Naive thymus-derived CD4-positive, alpha-beta T cell (primary cell): ENCODE measurements at places on chromosomes 2 and 18. TPM values are rescaled to one million over a fixed set of nuclear protein-coding genes. Genes with fewer than 3 reads are reported as not detected.
A peak's percentile ranks its signal among the peaks of the same experiment; 100 is the strongest.

The RAB17 gene
- not detected for total RNA-seq

The PIEZO2 gene
- not detected in 2 replicates for total RNA-seq

The SMC6 gene
- total RNA-seq: 7.9 TPM

The ALLC gene
- total RNA-seq: not detected

The POTEC gene
- not detected in 2 replicates for total RNA-seq

GRCh38 chr2:5539282-5540165 lies 152.7 kb upstream of the SOX11 start:
- no peak for DNase-seq
- H3K27ac ChIP-seq: no peak overlapping the region
- no peaks in the 10 kb centered on the region for H3K27me3 ChIP-seq
- no peaks in the 10 kb centered on the region for H3K4me1 ChIP-seq
- no peak overlapping the region for H3K4me3 ChIP-seq

DNA sequence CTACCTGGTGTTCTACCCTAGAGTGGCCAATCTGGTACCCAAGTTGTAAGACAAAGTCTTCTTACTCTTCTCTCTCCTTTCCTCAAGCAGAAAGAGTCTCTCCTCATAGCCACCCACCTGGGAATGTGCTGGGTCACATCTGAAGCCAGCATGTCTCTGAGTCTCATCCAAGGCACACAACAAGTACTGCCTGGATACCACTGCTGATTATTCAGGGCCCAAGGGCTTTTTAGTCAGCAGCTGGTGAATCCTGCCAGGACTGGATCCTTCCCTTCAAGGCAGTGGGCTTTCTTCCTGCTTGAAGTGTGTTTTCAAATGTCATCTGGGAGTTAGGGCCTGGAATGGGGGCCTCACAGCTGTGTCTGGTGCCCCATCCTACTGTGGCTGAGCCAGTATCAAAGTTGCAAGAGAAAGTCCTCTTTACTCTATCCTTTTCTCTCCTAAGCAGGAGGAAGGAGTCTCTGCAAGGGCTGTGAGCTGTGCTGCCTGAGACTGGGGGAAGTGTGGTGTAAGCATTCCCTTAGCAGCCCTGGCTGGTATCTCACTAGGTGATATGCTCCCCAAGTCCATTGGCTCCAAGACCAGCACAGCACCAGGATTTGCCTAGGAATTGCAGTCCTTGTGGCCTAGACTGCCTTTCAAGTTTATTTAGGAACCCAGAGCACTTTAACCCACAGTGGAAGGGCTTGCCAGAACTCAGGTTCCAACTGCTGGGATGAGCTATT lies 27.2 kb downstream of the OXER1 start:
- DNase-seq: no peak
- H3K4me1 ChIP-seq: no peaks in the 10 kb centered on the region
- no peak overlapping the region for H3K27ac ChIP-seq
- H3K4me3 ChIP-seq: no peak overlapping the region
- H3K27me3 ChIP-seq: no peaks in the 10 kb centered on the region
- H3K36me3 ChIP-seq: no peaks in the 10 kb centered on the region

- no peak for DNase-seq
- no peak overlapping the region for H3K4me3 ChIP-seq
- H3K4me1 ChIP-seq: peaks cover 5% of the 10 kb centered on the region
- no peaks in the 10 kb centered on the region for H3K27me3 ChIP-seq
Measured at GRCh38 chr18:21115519-21116411, 4.2 kb upstream of the ROCK1 start.

GRCh38 chr2:239291475-239292350 lies 109.1 kb downstream of the HDAC4 start:
- H3K4me3 ChIP-seq: no peak overlapping the region
- H3K4me1 ChIP-seq: peaks cover 59% of the 10 kb centered on the region
- no peak overlapping the region for H3K27ac ChIP-seq
- H3K27me3 ChIP-seq: no peaks in the 10 kb centered on the region
- DNase-seq: no peak

- no peak overlapping the region for H3K4me3 ChIP-seq
- no peaks in the 10 kb centered on the region for H3K4me1 ChIP-seq
- peaks cover 53% of the 10 kb centered on the region for H3K36me3 ChIP-seq
- no peak overlapping the region for H3K27ac ChIP-seq
Measured at GRCh38 chr2:24247592-24247991, 72.7 kb downstream of the FAM228A start.

DNA sequence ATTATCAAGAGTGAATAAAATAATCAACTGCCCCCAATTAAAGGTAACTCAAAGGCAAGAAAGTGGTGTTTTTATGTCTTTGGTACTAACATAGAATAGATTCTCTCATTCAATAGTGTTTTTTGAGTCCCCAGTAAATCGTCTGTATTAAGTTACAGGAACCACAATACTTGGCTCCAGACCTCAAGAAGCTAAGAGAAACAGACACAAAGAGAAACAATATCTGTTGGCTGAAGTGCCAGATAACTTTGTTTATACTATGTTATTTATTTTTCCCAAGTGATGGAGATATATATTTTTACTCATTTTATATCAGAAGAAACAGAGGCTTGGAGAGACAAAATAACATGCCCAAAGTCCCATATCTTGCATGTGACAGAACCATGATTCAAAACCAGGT lies 201.7 kb upstream of the HNRNPA3 start:
- DNase-seq: no peak
- H3K27ac ChIP-seq: no peak overlapping the region
- no peak overlapping the region for H3K4me3 ChIP-seq
- no peaks in the 10 kb centered on the region for H3K36me3 ChIP-seq
- H3K27me3 ChIP-seq: no peaks in the 10 kb centered on the region

GRCh38 chr18:46098616-46098933 lies 479 bp upstream of the ATP5F1A start:
- H3K4me1 ChIP-seq: peaks cover 18% of the 10 kb centered on the region
- no peaks in the 10 kb centered on the region for H3K36me3 ChIP-seq
- peak overlapping the region; percentile 94 for H3K27ac ChIP-seq
- DNase-seq: no peak

DNA sequence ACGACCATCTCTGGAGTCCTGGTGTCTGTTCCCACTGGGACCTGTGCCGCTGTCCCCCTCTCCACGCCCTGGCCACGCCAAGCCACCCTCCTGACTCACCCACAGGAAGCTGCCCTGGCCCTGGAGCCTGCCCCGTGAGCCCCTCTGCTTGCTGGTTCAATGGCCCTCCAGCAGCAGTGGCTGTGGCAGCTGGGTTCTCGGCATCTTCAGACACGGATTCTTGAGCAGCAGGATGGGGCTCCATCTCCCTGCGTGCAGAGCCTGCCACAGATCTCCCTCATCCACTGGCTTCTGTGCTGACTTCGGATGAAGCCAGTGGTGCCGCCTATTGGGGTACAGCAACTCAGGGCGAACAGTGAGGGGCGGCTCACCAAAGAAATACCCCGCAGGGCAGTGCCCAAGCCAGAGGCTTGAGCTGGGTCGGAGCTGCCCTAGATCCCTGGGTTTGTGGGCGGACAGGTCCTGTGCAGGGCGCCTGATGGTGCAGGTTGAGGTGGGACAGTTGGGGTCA lies 14.0 kb downstream of the CAPN10 start:
- no peak overlapping the region for H3K27ac ChIP-seq
- DNase-seq: no peak
- H3K4me1 ChIP-seq: no peaks in the 10 kb centered on the region
- H3K27me3 ChIP-seq: no peaks in the 10 kb centered on the region

DNA sequence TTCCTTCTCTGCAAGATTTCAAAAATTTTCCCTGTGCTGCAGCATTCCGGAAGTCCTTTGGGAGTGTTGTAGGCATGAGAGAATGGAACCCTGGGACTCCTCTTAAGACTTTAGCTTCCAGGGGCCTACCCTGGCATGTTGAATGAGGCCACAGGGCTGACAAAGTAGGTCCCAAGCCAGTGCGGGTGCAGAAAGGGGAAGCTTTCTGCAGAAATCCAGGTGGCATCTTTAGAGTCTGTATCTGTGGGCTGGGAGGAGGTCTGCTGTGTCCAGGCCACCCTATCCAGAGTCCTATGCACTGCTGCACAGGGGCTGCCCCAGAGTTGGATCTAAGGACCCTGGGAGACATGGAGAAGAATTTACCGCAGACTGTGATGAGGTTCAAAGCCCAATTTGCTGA lies 1.9 kb upstream of the SIX2 start:
- H3K27me3 ChIP-seq: peaks cover 5% of the 10 kb centered on the region
- H3K36me3 ChIP-seq: no peaks in the 10 kb centered on the region
- H3K27ac ChIP-seq: no peak overlapping the region
- no peaks in the 10 kb centered on the region for H3K4me1 ChIP-seq

GRCh38 chr2:96772903-96773671 lies 12.4 kb downstream of the CNNM4 start:
- peaks cover 12% of the 10 kb centered on the region for H3K4me1 ChIP-seq
- DNase-seq: no peak
- H3K27ac ChIP-seq: no peak overlapping the region
- peak overlapping the region; percentile 11 for H3K4me3 ChIP-seq
- H3K36me3 ChIP-seq: no peaks in the 10 kb centered on the region

- no peak overlapping the region for H3K4me3 ChIP-seq
- H3K36me3 ChIP-seq: no peaks in the 10 kb centered on the region
- DNase-seq: no peak
- no peak overlapping the region for H3K27ac ChIP-seq
- no peaks in the 10 kb centered on the region for H3K27me3 ChIP-seq
- no peaks in the 10 kb centered on the region for H3K4me1 ChIP-seq
Measured at GRCh38 chr18:74534981-74535649, 815 bp downstream of the CNDP1 start.

DNA sequence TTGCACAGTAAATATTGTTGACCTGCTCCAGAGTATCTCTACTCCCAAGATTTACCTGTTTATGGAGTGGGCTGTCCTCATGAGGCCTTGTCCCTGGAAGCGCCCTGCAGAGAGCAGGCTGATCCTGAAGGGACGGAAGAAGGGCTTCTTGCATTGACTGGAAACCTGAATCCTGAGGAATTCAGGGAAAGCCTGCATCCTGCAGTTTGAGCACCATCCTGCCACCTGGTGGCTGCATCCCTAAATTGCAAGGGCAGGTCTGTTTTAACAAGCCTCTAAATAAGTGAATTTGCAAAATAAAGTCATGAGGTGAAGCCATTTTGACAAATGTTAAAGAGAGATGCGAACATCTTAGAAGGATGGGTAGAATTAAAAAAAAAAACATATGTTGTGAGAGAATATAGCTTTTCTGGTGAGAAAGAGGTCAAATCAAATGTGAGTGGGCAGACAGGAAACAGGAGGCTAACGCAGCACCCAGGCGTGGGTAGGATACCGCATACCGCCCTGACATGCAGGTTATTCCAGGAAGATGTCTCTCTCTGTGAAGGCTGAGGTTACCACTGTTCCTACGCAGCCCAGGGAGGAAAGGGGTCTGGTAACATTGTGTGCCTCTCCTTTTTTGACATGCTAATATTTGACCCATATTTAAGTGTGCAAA lies 754.9 kb downstream of the RNF144A start:
- H3K27ac ChIP-seq: no peak overlapping the region
- H3K27me3 ChIP-seq: no peaks in the 10 kb centered on the region
- no peak overlapping the region for H3K4me3 ChIP-seq

DNA sequence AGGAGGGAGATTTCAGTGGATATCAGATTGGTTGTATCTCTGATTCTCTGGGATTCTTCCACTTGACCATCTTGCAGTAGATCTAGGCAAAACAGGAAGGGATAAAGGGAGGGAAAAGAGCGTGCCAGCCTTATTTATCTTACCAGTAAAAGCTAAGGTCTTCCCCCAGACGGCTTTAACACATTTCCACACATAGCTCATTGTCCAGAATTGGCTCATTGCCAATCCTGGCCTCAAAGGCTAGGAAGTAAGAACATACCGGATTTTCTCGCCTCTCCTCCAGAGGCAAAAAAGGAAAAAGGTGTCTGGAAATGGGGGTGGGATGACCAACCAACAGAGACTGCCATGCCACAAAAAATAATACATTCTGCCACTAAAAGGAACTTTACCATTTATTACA lies 411.6 kb upstream of the NRP2 start:
- H3K27ac ChIP-seq: no peak overlapping the region
- no peaks in the 10 kb centered on the region for H3K36me3 ChIP-seq
- DNase-seq: no peak

GRCh38 chr18:28126768-28127167 lies 50.2 kb downstream of the CDH2 start:
- no peaks in the 10 kb centered on the region for H3K27me3 ChIP-seq
- no peaks in the 10 kb centered on the region for H3K36me3 ChIP-seq
- H3K4me3 ChIP-seq: no peak overlapping the region
- no peak overlapping the region for H3K27ac ChIP-seq

DNA sequence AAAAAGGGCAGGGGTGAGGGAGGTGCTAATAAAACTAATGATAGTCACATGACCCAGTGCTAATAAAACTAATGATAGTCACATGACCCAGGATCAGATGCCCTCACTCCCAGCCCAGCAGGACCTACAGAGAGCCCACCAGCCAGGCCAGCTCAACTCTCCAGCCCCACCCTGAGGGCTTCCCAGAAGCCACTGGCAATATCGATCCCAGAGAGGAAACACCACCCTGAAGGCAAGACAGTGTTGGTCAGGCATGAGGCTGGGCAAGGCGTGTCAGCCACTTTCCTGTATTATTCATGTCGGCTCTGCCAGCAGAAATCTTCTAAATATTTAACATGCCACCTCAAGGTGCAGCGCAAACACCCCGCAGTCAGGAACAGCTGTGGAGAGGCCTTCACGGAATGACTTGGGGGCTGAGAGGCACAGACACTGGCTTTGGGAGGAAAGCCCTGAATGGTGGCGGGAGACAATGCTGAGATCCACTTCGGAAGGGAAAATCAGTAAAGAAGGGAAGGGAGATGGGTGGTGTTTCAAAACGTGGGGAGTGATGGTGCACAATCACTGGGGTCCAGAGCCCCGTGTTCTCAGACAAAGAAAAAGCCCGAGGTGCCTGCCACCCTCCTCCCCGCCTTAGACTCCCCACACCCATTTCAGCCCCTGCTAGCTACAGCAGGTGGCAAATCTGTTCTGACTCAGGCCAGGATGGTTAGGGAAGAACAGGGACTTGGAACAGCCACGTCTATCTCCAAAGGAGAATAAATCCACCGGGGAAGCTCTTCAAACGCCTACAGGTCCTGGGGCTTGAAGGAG lies 1.4 kb downstream of the REEP1 start:
- no peak for DNase-seq
- H3K27ac ChIP-seq: no peak overlapping the region
- no peaks in the 10 kb centered on the region for H3K4me1 ChIP-seq

GRCh38 chr2:232592772-232593395 lies 40.5 kb upstream of the EFHD1 start:
- H3K27me3 ChIP-seq: no peaks in the 10 kb centered on the region
- no peak overlapping the region for H3K4me3 ChIP-seq
- no peak overlapping the region for H3K27ac ChIP-seq
- H3K4me1 ChIP-seq: no peaks in the 10 kb centered on the region

DNA sequence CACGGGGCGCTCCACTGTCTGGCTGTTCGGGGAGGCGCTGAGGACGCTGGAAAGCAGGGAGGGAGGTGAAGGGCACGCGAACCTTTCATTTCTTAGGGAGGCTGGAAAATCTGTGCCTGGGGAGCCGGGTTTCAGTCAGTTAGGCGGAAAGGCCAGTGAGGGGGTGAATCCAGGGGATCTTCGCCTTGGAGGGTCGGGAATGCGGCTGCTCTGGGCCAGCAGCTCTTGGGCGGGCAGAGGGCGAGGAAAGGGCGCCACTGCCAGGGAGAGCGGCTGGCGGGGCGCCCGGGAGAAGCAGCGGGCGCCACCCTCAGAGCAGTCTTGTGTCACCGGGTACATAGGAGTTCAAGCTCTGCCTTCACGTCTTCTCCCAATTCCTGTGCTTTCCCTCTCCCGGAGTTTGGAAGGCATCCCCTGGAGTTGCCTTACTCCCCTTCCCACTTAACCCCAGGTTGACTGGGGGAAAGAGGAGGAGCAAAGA lies 1.4 kb downstream of the CCDC85A start:
- H3K4me3 ChIP-seq: no peak overlapping the region
- no peak overlapping the region for H3K27ac ChIP-seq
- DNase-seq: no peak
- H3K4me1 ChIP-seq: no peaks in the 10 kb centered on the region
- no peaks in the 10 kb centered on the region for H3K27me3 ChIP-seq

GRCh38 chr2:218218268-218219185 lies 1.5 kb downstream of the ARPC2 start:
- H3K27ac ChIP-seq: peak overlapping the region; percentile 99
- H3K27me3 ChIP-seq: no peaks in the 10 kb centered on the region
- H3K36me3 ChIP-seq: no peaks in the 10 kb centered on the region
- peak overlapping the region; percentile 90 for H3K4me3 ChIP-seq
- DNase-seq: no peak
